Lower lobe of right lung (tissue), 2 donors: ENCODE measurements at places on chromosomes 16 and 17. TPM values are rescaled to one million over a fixed set of nuclear protein-coding genes. Genes with fewer than 3 reads are reported as not detected.

- DNase-seq, result no peak
These were observed 18.9 kb downstream of the MSI2 start for GRCh38 chr17:57275071-57275764.

DNA sequence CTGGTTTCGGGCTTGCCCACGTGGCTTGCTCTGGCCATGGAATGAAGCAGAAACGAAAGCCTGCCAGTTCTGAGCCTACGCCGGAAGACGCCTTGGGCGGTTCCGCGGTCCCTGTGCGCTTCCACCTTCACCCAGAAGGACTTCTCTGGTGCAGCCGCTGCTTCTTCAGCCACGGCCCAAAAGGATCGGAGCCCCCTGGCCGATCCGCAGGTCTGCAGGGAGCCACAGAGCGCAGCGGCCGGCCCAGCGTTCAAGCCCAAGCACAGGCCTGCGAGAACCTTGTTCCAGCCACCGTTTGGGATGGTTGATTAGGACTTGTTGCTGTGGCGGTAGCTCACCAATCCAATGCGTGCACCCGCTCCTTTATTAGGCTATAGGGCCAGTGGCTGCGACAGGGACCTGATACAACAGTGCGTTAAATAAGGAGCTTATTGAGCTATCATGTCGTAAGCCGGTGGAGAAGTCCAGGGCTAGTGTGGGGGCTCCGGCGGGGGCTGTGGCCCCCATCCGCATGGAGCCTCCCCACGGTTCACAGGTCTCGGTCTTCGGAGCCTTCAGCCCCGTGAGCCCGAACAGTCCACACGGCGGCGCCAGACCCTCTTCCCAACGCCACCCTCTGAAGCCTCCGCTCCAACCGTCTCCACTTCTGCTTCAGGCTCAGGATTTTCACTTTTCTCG, 10.2 kb upstream of the MPP2 start:
- DNase-seq, result peak; percentile 65

DNA sequence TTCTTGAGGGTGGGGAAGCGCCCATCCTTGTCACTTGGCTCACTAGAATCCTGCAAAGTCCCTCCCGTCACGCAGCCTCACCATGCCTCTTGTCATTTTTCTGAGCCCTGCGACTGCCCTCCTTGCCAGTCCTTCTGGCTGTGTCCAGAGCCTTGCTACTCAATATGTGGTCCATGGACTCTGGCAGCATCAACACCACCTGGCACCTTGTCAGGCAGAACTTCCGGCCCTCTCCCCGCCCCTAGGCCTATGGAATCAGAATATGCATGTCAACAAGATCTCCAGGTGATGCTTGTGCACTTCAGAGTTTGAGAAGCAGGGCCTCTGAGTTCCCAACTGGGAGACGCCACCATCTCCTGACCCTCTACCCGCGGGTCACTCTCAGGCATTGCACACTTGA, 12.1 kb downstream of the PIMREG start:
- DNase-seq, result peak; percentile 23

Gene CBLN1
- total RNA-seq, result not detected

DNA sequence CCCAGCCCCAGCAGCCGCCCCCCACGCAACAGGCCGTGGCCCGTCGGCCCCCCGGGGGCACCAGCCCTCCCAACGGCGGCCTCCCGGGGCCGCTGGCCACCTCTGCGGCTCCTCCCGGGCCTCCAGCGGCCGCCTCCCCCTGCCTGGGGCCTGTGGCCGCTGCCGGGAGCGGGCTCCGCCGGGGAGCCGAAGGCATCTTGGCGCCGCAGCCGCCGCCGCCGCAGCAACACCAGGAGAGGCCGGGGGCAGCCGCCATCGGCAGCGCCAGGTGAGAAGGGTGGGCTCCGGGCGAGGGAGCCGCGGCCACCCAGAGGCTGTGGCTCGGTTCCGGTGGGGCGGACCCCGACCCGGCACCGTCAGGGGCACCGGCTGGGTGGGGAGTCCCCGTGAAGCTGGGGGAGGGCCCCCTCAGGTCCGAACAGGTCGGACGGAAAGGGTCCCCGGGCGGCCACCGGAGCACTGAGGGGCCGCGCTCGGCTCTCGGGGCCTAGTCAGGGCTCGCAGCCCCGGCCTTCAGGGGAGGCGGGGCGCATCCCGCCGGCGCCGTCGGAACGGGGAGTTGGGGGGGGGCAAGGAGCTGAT, 583 bp downstream of the ATXN2L start:
- peak; percentile 59 for DNase-seq

Gene OR1A1
- not detected for total RNA-seq
